HepG2 (cell line): ENCODE measurements at places on chromosomes 16 and 17. TPM values are rescaled to one million over a fixed set of nuclear protein-coding genes. Genes with fewer than 3 reads are reported as not detected.

AGRP gene
- not detected in 2 replicates for total RNA-seq

DNA sequence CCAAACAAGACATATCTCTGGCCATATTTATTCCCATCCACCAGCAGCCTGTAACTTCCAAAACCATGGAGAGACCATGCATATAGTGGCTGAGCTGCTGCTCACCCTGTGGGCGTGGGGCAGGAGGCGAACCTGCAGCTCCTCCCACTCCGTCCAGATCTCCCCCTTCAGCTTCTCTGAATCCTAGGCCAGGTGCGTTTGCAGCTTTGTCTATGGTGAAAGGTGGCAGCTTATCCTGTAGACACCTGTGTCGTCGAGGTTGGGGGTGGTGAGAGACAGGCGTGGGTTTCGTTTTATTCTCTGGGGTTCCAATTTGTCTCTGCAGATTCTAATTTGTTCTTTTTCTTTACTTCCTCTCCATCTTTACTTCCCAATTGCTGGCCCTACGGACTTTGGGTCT, 9.7 kb upstream of the ANKS4B start:
- H3K36me3 ChIP-seq, result no peaks in the 10 kb centered on the region
- no peak overlapping the region for H3K27ac ChIP-seq
- peaks cover 39% of the 10 kb centered on the region for H3K4me1 ChIP-seq
- H3K4me3 ChIP-seq, result no peak overlapping the region
- no peaks in the 10 kb centered on the region for H3K27me3 ChIP-seq

GRCh38 chr16:19029980-19030379, 37.4 kb upstream of the COQ7 start:
- H3K27ac ChIP-seq, result no peak overlapping the region
- H3K4me3 ChIP-seq, result no peak overlapping the region
- no peaks in the 10 kb centered on the region for H3K4me1 ChIP-seq
- H3K36me3 ChIP-seq, result peaks cover 6% of the 10 kb centered on the region; the same call in 1 of the 2 replicates
- DNase-seq, result no peak

DNA sequence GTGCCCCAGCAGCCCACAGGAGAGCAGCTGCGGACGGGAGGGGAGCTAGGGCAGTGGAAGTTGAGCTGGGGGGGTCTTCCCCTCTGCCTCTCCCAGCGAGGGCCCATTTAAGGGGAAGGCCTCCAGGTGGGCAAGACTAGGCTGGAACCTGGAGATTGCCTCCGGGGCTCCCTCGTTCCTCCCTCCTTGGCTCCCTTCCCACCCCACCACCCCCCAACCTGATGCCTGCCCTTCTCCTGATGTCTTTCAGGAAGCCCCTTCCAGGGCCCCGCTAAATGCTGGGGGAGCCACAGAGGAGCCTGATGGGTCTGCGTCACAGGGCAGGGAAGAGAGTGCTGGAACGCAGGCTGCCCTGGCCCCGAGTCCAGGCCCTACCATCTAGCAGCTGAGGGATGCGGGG, 16.7 kb downstream of the ADGRG1 start:
- H3K27me3 ChIP-seq, result no peaks in the 10 kb centered on the region
- H3K4me3 ChIP-seq, result no peak overlapping the region
- H3K36me3 ChIP-seq, result no peaks in the 10 kb centered on the region
- H3K4me1 ChIP-seq, result peaks cover 47% of the 10 kb centered on the region
- DNase-seq, result no peak
- no peak overlapping the region for H3K27ac ChIP-seq

DNA sequence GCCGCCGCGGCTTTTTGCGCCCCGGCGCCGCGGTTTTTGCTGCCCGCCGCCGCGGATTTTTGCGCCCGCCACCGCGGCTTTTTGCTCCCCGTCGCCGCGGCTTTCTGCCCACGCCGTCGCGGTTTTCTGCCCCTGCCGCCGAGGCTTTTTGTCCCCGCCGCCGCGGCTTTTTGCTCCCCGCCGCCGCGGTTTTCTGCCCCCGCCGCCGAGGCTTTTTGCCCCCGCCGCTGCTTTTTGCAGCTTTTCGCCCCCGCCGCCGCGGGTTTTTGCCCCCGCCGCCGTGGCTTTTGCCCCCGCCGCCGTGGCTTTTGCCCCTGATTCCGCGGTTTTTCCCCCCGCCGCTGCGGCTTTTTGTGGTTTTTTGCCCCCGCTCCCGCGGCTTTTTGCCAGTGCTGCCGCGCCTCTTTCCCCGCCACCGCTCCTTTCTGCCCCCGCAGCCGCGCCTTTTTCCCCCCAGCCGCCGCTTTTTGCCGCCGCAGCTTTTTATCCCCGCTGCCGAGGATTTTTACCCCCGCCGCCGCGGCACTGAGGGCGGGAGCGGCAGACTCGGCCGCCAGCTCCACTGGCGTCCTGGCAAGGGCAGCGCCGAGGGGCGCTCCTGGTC, 518.6 kb upstream of the WSB1 start:
- no peak overlapping the region for H3K27ac ChIP-seq
- no peaks in the 10 kb centered on the region for H3K27me3 ChIP-seq
- no peak for DNase-seq
- no peak overlapping the region for H3K4me3 ChIP-seq

ZNF319 gene
- total RNA-seq, result 3.5 and 3.6 TPM in 2 replicates
